ENCODE measurements at places on chromosomes 7 and 10.

GRCh38 chr10:114596793-114597192 is 61.3 kb downstream of the ABLIM1 start:
- no peak for DNase-seq

DNA sequence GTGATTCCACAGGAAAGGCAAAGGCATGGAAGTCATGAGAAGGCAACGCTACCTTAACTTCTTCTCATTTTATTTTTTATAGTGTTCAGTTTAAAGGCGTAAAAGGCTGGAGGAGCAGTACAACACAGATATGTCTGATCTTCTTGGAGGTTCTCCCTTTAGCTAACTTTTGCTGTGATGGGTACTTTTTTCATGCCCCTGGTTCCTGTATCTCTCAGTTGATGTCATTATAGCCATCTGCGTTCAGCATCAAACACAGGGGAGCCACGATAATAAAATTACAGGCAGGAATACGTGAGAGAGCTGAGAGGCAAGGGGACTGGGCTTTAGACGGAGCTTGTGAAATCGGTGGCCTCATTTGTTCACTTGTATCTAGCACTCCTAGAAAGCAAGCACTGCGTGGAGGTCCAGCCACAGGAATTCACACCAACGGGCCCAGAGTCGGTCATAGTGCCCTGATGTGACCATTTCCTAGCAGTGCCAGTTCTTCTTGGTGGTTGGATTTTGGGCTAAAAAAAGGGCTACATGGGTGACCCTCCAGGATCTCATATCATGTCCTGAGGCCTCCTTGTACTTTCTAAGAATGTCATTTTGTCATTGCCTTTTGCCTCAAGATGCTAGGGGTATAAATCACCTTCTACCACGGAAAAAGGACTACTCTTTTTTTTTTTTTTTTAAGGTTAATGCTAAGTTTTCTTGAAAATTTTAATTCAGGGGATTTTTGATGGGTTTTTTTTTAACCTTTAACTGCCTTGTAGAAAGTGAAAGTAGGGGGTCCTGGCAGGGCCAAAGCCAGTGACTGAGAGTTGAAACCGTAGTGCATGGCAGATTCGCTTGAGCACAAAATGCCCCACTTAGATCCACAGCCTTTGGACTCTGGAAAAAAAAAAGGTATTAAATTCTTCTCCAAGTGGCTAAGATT is 191.5 kb downstream of the CELF2 start:
- no peak for DNase-seq

GRCh38 chr7:115933471-115933870 is 97.1 kb downstream of the TFEC start:
- no peak for DNase-seq

DNA sequence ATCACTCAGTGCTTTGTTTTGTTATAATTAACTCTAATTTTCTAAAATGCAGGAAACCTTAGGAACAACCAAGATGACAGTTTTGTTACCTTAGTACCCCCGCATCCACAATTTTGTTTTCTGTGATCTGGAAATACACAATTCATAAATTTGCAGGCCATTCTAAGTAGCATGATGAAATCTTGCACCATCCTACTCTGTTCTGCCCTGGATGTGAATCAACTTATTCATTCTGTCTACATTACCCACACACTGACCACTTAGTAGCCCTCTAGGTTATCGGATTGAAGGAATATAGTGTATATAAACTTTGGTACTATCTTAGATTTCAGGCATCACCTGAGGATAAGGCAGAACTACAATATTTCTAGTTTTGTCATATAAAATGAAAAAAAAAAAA is 155.9 kb downstream of the CTTNBP2 start:
- DNase-seq: no peak

DNA sequence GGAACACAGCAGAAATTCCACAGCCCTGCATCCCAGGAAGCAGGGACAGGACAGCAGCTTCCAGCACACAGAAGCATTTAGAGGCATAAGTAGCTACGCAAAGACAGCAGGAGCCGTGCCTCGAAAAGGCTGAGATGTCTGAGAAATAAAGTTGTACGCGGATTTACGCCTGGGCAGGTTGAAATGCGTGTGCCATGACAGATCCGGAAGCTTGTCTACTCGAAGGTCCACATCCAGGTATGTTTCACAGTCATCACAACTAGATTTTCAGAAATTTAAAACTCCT is 26.1 kb downstream of the DIP2C start:
- DNase-seq: no peak

GRCh38 chr10:132382231-132382922 is 14.6 kb upstream of the PWWP2B start:
- peak; percentile 71 for DNase-seq

GRCh38 chr10:109947111-109947920 is 24.0 kb upstream of the XPNPEP1 start:
- DNase-seq: no peak

DNA sequence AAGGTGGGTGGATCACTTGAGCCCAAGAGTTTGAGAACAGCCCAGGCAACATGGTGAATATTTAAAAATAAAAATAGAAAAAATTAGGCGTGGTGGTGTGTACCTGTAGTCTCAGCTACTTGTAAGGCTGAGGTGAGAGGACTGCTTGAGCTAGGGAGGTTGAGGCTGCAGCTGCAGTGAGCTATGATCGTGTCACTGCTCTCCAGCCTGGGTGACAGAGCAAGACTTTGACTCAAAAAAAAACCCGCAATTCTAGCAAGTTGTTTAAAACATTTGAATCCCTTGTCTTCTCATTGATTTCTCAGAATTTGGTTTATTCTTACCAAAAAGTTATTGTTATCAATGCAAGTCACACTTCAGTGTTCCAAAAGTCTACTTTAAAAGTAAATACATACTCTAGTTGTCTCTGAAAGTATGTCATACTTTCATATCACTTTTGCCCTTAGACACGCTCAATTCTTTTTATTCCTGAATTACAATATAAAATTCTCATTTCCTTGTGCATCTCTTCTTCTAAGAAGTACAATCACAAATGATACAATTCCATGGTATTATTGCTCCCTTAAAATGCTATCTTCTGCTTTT is 6.3 kb downstream of the EPC1 start:
- no peak for DNase-seq

DNA sequence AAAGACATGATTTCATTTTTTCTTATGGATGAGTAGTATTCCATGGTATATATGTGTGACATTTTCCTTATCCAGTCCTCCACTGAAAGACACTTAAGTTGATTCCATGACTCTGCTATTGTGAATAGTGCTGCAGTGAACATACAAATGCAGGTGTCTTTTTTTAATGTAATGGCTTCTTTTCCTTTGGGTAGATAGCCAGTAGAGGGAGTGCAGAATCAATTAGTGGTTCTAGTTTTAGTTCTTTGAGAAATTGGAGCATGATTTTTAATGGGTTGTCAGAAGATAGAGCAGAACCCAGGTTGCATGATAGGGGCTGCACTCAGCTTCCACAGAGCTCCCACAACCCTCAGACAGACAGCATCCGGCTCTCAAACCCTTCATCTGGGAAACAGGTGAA is 152.9 kb upstream of the PLXDC2 start:
- no peak for DNase-seq

GRCh38 chr7:141304291-141304690 is 230.4 kb downstream of the TMEM178B start:
- no peak for DNase-seq

GRCh38 chr10:48667960-48668590 is 16.6 kb upstream of the WDFY4 start:
- no peak for DNase-seq

DNA sequence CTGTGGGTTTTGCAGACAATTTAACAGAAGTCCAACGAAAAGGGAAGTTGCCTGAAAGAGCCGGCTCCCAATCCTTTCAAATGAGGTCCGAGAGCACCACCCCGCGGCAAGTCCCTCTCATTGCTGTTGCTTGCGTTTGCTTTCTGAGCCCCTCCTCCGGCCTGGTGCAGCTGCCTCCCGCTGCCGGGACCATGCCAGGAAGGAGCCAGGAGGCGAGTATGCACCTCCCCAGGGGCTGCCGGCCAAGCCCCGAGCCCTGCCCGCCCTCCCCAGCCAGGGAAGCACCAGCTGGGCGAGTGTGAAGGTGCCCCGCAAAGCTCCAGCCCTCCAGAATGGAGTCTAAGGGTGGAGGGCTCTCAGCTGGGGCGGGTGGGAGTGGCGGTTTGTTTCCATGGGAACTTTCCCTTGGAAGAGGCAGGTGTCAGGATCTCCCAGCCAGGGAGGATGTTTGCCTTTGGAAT is 25.8 kb upstream of the PPP2R2D start:
- DNase-seq: peak; percentile 72

DNA sequence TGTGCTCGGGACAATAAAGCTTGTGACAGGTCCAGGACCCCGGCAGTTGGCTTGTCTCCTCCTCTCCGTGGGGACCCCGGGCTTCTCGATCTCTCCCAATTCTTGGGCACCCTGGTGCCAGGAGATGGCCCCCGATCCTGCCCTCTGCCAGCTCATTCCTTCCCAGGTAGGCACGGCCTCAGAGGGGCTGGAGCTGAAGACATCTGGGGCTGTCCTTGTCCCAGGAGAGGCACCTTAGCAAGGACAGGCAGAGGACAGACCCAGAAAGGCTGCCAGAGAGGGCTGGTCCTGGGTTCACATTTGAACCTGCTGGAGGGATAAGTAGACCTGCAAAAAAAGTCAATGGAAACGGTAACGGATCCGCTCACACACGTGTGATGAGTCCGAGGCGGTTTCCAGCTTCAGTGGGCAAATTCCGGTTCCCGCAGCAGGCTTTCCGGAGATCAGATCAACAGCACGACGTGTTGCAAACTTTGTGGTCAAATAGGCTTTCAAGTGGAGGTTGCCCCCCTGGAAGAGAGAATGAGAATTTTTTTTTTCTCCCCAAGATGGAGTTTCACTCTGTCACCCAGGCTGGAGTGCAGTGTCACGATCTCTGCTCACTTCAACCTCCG is 47.7 kb upstream of the GTF2IRD1 start:
- no peak for DNase-seq

GRCh38 chr7:99767662-99768061 is 16.3 kb downstream of the CYP3A4 start:
- no peak for DNase-seq

- DNase-seq: no peak
These were observed 14.9 kb upstream of the PLXDC2 start for GRCh38 chr10:19801369-19801768.

DNA sequence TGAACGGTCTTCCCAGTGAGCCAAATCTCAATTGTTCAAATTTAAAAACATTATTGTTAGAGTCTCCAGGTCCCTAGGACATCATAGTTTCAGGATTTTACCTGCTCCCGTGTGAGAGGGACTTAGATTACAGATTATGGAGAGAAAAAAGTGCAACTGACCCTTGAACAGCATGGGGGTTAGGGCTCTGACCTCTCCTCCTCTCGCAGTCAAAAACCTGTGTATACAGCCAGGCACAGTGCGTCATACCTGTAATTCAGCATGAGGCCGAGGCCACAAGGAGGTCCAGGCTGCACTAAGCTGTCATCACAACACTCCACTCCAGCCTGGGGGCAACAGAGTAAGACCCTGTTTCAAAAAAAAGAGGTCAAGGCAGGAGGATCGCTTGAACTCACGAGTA is 25.5 kb downstream of the BAZ1B start:
- no peak for DNase-seq

GRCh38 chr10:49053998-49054692 is 61.2 kb downstream of the VSTM4 start:
- no peak for DNase-seq

DNA sequence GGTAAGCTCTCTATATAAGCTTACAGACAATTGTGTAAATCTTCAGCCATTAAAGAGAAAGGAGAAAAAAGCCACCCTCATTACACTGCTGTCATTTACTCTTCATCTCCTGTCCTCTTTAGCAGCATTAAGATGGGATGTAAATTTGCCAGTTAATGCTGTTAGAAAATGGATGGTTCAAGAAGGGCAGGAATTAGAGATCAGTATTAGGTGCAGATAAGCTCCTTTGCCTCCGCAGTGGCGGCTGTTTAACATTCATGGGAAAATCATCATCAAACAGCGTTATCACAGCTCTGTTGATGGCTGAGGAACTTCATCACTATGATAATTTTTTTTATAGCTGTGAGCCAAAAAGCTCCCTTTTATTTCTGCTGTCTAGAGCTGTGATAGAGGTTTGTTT is 61.8 kb upstream of the FAM204A start:
- no peak for DNase-seq

- DNase-seq: peak; percentile 20
These were observed 15.4 kb downstream of the NRAP start for GRCh38 chr10:113648478-113648877.

DNA sequence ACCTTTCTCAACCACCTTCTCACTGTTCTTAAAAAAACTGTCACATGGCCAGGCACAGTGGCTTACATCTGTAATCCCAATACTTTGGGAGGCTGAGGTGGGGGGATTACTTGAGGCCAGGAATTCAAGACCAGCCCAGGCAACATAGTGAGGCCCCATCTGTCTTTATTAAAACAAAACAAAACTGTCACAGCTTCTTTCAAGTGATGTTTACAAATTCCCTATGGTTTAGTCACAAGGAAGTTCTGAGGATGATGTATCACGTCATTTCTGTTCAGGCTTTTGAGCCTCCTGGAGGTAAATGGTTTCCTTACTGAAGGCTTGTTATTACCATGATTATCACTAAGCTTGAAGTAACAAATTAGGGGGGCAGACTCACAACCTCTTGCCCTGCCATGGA is 186.2 kb downstream of the CFTR start:
- no peak for DNase-seq

DNA sequence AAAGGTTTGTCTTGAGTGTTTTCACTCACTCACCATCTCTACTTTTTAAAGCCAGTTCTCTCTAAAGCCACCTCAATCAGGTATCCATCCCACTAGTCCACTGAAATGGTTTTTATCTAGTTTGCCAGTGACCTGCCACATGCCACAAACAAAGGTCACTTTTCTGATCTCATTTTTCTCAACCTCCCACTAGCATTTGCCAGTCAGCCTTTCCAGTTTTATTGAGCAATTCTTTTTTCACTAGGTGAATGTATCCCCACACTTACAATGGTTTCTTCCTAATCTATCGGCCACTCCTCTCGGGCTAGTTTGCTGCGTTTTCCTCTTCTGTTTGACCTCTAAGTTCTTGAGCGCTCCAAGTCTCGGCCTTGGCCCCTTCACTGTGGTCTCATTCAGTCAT is 44.9 kb upstream of the ARL4A start:
- no peak for DNase-seq

GRCh38 chr10:36437367-36437766 is 688.0 kb upstream of the ANKRD30A start:
- no peak for DNase-seq

GRCh38 chr7:862157-862556 is 14.2 kb upstream of the GET4 start:
- no peak for DNase-seq

GRCh38 chr7:158377800-158378623 is 209.6 kb downstream of the PTPRN2 start:
- no peak for DNase-seq

Data from MG63 (cell line).